ENCODE measurements at places on chromosomes 11 and 22.
A peak's percentile ranks its signal among the peaks of the same experiment; 100 is the strongest.

GRCh38 chr11:13850231-13851005 lies 112.1 kb upstream of the SPON1 start:
- DNase-seq, result no peak

- DNase-seq, result no peak
Observed at GRCh38 chr11:24093375-24093774, 403.5 kb upstream of the LUZP2 start.

GRCh38 chr22:37239336-37240239 lies 4.5 kb downstream of the RAC2 start:
- no peak for DNase-seq

DNA sequence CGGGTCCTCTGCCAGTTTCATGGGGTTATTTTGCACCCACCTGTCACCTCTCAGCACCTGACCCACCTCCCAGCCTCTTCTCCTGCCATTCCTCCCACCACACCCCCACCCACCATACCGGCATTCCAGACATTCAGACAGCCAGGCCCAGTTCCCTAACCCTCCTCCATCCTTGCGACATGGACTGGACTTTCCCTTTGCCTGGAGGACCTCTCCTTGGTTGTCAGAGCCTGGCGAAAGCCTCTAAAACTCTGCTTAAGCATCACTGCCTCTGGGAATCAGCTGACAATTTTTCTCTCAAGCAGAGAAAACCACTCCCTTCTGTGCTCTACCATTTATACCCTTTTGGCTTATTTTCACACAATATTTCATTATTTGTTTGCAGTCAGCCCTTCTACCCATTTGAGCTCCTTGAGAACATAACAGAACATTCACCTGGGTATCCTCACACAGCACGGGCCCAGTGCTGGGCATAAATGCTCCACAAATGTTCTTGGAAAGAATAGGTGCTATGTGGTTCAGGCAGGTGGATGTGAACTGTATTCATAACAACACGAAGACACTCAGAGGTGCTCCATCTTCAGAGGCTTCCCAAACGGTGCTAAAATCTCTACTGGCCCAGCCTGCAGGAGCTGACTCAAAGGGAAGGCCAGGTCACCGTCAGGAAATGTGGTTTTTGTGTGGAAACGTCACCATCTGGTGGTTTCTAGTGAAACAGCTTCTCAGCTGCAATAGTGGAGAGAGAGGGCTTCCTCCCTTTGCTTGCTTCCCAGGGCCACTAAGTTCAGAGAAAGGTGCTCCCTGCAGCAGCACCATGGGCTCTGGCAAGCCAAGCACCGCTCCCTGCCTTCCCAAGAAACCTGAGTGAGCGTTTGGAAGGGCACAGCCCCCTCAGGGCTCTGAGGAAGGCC lies 10.4 kb downstream of the SPATA19 start:
- peak; percentile 70 for DNase-seq

DNA sequence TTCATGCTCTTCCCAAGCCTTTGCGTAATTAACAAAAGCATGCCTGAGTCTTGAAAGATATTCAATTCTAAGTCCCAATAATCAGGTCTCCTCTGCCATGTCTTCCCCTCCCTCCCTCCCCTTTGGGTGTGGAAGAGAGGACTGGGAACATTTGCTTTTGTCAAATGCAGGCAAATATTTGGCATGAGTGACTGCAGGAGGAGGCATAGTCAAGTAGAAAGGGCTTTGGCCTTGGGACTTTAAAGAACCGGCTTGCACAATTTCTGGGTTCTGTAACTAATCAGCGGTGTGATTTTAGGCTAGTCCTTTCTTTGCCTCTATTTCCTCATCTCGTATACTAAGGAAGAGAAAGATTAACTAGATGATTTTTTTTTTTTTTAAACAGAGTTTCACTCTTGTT lies 59.5 kb downstream of the SCN3B start:
- no peak for DNase-seq

GRCh38 chr11:79045018-79045799 lies 395.6 kb downstream of the TENM4 start:
- DNase-seq, result no peak

GRCh38 chr22:39125622-39126021 lies 26.9 kb downstream of the CBX7 start:
- no peak for DNase-seq

DNA sequence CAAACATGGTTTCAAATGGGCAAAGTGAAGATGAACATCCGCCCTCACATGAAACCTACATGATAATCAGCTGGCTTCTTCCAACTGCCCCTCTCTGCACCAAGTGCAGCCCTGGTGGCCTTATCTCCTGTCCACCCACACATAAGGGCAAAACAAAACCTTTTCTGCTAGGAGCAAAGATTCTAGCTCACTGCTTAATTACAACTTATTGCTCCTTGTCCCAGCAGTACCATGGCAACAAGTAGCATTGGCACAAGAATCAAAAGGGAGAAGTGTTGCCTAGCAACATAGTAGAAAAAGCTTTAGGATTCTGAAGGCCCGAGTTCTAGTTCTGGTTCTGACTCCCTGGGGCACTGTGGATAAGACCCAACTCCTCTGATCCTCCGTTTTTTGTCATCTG lies 68.7 kb upstream of the BMAL1 start:
- no peak for DNase-seq

GRCh38 chr22:49394116-49394785 lies 433.4 kb downstream of the BRD1 start:
- DNase-seq, result no peak

GRCh38 chr11:73950869-73951710 lies at the start of gene DNAJB13:
Gene DNAJB13 (plus strand): TSS chr11:73951026. CDS start chr11:73951070, 44 bp downstream.
- no peak for DNase-seq

GRCh38 chr11:121538054-121538453 lies 85.3 kb upstream of the SORL1-AS1 start:
- DNase-seq, result no peak
